ENCODE measurements at places on chromosomes 2 and 18. TPM values are rescaled to one million over a fixed set of nuclear protein-coding genes. Genes with fewer than 3 reads are reported as not detected.

GRCh38 chr2:70304498-70304897 is 2.6 kb upstream of the FAM136A start:
- DNase-seq, result no peak

DNA sequence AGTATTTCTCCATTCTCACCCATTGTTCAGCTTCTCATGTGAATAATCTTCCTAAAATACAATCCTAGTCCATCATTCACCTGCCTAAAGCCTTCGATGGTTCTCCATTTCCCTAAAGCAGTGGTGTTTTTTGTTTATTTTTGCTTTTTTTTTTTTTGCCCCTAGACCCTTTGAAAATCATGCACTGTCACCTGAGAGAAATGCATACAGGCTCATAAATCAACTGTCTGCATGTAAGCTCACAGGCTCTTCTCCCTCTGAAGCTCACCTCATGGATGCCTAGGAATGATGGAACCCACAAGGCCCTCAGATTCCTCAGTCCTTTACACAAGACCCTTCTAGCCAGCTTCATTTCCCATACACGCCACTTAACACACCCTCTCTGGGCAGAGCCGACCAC is 31.5 kb downstream of the B4GALT6 start:
- DNase-seq, result no peak

GRCh38 chr18:62715759-62716615 is 646 bp downstream of the PHLPP1 start:
- no peak for DNase-seq

DNA sequence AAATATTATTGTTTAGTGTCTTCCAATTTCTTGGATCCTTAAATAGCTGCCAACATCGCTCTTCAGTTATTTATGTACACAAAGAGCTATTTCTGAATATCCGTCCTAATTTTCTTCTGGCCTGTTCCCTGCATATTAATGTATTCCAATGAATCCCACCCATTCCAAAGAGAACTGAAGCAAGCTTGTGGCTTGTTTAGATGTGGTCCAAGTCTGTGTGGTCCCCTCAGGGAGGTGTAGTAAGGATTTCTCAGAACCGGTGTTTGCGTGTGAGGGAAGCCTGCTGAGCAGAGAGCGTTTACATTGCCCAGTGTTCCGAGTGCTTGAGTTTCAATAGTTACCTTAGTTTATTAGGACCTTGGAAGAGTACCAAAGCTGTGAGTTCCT is 25.1 kb upstream of the IL1R1 start:
- no peak for DNase-seq

GRCh38 chr2:234038076-234038802 is 12.3 kb upstream of the SPP2 start:
- no peak for DNase-seq

- no peak for DNase-seq
Observed at GRCh38 chr2:27721335-27721734, 50.2 kb upstream of the MRPL33 start.

DNA sequence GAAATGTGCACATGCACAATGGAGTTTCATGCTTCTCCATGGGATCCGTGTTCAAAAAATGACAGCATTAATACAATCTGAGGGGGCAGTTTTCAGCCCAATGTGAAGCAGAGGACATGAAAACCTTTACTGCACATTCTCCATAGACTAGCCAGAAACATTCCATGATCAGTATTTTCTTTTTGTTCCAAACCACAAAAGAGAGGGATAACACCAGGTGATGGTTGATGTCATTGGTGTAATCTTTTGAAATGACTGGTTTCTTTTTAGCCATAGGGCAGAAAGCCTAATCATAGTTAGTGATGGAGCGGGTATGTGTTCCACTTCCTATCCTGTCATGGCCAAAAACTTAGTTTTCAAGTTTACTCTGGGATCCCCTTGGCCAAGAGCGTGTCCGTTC is 1.8 kb upstream of the KYNU start:
- no peak for DNase-seq

GRCh38 chr2:127115471-127116199 is 8.7 kb upstream of the BIN1 start:
- DNase-seq, result no peak

GRCh38 chr2:144439993-144440392 is 79.9 kb downstream of the ZEB2 start:
- DNase-seq, result no peak

- no peak for DNase-seq
Observed at GRCh38 chr2:191171286-191171685, 20.5 kb upstream of the STAT4 start.

DNA sequence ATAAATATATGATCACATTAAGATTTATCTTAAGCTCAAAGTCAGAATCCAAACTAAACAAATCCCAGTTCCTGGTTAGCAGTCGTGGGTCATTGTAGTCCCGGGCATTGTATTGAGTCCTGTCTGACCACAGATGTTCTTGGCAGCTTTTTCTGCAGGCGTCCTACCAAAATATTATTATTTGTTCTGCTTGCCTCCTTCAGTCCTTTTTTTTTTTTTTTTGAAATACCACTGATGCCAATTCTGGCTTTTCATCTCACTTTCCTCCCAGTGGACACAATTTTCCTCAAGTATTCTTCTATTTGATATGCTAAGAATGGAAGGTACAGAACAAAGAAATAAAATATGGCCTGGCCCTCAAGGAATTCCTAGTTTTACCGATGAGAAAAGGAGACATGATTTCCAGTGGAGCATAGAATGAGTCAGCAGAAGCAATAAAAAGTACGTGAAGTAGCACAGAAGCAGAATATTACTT is 151.6 kb downstream of the CSRNP3 start:
- peak; percentile 44 for DNase-seq

DNA sequence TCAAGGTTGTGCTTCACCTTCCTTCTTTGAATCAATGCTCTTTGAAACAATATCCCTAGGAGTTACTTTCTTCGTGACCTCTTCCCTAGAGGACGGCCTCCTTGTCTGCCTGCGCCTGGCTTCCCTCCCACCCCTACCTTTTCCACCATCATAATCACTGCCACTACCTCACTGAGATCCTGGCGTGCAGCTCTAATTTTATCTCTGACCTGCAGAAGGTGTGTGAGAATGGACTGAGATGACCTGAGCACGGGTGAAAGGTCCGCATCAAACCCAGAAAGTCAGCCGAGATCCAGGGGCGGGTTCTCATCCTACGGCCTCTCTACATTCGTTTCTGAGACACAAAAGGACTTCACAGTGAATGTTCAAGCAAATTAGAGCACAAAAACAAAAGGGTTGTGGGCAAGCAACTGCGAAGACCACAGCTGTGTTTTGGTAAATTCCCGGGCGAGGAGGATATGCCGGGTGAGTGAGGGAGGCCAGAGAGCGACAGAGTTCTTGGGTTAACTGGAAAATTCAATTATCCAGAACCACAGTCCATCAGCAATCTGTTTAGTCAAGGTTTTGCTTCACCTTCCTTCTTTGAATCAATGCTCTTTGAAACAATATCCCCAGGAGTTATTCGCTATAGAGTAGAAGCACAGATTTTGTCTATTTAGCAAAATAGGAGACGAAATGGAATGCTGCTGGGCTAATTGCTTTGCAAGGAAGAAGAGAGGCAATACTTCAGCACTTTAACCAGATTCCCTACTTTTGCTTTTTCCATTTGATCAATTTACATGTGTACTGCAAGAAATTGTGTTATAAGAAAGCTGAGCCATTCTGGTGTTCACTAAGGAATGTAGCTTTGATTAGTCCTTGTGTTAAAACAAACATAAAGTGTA is 212.6 kb downstream of the ACKR3 start:
- DNase-seq, result no peak

DNA sequence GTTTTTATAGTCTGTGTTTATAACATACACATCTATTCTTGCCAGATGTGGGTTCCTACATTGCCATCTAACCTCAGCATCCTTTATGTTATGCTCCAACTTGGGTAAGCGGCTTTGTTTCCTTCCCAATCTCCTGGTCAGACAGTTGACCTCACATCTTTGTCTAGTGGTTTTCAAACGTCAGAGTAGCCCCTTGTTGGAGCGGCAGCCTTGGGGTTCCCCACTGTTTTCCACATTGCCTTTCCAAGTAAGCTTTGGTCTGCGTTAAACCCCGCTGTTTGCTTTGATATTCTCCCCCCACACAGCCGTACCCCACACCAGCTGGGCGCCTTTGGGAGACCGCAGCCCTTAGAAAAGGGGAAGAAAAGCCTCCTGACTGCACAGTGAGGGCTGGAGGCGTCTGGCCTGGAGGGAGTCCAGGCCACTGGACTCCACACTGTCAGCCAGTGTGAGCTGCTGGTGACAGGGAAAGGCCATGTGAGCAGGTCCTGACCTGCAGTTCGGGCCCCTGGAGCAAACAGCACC is 83.3 kb downstream of the MALT1 start:
- no peak for DNase-seq

DNA sequence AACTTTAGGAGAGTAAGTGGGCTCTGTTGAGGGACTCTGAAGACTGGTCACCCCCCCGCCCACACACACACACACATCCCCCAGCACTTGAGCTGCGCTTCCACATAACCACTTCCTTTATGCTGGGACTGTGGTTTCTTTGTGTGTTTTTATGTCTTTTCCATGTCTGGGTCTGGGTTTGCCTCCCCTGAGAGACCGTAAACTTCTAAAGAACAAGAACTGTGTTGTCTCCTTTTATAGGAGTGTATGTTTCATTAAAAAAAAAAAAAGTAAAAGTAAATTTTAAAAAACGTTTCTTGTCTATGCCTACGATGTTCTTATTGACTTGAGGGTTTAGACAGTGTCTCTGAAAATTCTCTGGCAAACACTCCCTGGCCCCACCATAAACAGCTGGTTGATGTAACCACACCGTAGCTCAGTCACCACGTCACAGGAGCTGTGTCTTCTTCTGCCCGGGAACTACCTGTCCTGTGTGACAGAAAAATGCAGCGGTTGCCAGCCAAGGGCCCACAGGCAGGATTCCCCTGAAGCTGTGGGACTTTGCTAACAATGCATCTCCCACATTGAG is 68.0 kb downstream of the KLHL29 start:
- no peak for DNase-seq

Gene TTR
- total RNA-seq, result not detected

Gene NEU2
- not detected for total RNA-seq

Gene ANKRD36
- 5.4 TPM for total RNA-seq

Gene RFX8
- not detected for total RNA-seq

Measured in epithelial cell of proximal tubule (primary cell).